ENCODE measurements at places on chromosomes 7 and 10.

DNA sequence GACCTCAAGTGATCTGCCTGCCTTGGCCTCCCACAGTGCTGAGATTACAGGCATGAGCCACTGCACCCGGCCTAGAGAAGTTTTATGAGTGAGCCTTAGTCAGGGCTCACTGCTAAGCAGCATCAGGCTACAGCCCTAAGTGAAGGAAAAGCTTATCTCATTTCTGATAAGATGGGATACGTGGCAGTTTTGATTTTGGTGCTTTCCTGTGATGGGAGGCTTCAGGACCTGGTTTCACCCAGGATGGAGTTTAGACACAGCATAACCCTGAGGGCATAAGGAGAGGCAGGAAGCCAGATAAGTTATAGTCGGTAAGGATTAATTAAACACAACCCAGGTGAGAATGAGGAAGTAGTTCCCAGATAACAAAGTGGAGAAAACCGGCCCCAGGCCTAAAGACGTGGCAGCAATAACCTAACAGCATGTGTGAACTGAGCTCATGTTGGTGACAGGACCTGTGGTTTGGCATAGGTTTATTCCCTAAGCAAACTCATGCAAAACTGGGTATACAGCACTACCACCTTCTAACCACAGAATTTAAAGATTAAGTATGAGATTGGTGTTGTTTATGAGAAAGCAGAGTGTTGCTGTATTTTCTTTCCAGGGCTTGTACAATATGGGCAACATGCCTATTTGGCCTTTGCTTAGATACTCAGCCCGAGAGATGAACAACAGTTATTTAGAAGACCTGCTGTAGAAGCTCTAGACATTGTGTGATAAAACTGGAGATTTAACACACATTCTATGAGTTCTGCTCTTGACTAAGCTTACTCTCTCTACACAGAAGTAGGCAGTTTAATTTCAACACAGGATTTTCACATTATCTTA, 119.4 kb downstream of the COL28A1 start:
- peak; percentile 5 for DNase-seq

- no peak for DNase-seq
These were observed 55.3 kb upstream of the CAPZA2 start for GRCh38 chr7:116807011-116807560.

DNA sequence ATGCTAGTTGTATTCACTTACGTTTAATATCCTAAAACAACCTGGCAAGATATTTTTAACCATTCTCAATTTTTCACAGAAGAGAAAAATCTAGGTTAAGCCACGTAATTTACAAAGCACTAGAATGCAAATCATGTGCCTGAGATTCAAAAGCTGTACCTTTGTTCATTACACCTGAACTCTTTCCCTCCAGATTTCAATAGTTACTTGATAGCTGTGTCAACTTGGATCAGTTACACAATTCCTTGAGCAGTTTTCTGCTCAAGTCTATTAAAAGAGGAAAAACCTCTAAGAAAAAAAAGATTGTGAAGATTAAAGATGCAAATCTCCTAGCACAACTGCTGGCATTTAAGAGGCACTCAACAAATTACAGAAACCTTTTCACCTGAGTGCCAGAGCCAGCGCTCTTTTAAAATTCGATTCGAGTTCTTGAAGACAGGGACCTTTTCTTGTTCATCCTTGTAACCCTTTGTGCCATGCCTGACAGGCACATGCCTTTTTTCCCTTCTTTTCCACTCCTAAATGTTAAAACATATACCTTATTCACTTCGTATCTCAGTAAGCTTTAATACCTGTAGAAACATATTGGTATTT, 886 bp downstream of the NSUN6 start:
- DNase-seq: no peak

GRCh38 chr7:44921607-44922350, 36.4 kb upstream of the PURB start:
- peak; percentile 85 for DNase-seq

- no peak for DNase-seq
These were observed 1.1 kb downstream of the JAKMIP3 start for GRCh38 chr10:132066812-132067211.

- peak; percentile 39 for DNase-seq
These were observed 47.5 kb downstream of the CARD11 start for GRCh38 chr7:2996141-2996540.

GRCh38 chr7:72394016-72394415, 18.1 kb downstream of the CALN1 start:
- peak; percentile 15 for DNase-seq

- DNase-seq: no peak
These were observed 121.4 kb upstream of the PHYHIPL start for GRCh38 chr10:59055045-59055444.

DNA sequence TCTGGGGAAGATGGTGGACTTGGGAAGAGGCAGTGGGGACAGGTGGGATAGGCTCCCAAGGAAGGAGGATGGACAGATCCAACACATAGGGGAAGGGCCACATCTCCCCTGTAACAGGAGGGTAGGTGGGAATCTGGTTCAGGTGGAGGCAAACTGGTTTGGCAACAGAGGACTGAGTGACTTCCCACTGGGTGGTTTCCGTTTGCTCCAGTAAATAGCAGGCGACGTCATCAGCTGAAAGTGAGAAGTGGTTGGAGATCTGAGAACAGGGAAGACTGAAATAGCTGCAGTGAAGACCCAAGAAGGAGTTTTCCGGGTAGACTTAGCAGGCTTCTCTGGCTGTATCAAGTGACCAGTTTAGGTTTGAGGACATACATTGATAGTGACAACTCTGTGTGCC, 504.4 kb downstream of the GALNT17 start:
- no peak for DNase-seq
